GM12865 (cell line): ENCODE measurements at places on chromosomes 1 and 21.
A peak's percentile ranks its signal among the peaks of the same experiment; 100 is the strongest.

- no peak for DNase-seq
These were observed 361.9 kb downstream of the HLX start for GRCh38 chr1:221241157-221241556.

DNA sequence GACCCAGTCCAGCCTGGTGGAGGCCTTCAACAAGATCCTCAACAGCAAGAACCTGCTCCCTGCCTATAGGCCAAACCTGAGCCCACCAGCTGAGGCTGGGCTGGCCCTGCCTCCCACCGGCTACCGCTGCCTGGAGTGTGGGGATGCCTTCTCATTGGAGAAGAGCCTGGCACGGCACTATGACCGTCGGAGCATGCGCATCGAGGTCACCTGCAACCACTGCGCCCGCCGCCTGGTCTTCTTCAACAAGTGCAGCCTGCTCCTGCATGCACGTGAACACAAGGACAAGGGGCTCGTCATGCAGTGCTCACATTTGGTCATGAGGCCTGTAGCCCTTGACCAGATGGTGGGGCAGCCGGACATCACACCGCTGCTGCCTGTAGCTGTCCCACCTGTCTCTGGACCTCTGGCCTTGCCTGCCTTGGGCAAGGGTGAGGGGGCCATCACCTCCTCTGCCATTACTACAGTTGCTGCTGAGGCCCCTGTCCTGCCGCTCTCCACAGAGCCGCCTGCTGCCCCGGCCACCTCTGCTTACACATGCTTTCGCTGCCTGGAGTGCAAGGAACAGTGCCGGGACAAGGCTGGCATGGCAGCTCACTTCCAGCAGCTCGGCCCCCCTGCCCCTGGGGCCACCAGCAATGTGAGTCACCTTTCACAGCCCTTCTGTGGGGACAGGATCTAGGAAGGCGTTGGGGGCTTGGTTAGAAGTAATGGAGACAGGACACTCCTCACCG lies 5.8 kb downstream of the ZNF687 start:
- DNase-seq = no peak

DNA sequence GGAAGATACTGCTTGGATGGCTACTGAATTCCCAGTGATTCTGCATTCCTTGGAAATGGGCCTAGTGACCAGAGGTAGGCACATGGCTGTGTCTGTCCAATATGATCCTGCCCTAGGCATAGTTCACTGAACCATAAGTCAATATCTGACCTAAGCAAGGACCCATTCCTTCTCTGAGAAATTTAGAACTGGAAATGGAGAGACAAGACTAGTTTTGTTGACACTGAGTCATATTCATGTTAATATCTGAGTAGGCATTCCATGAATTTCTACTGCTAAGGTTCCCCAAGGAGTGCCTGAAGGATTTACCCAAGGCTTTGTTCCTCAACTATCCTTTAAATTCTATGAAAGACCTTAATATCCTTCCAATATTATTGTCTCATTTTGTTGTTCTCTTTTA lies 329.8 kb upstream of the BEND5 start:
- DNase-seq = no peak

DNA sequence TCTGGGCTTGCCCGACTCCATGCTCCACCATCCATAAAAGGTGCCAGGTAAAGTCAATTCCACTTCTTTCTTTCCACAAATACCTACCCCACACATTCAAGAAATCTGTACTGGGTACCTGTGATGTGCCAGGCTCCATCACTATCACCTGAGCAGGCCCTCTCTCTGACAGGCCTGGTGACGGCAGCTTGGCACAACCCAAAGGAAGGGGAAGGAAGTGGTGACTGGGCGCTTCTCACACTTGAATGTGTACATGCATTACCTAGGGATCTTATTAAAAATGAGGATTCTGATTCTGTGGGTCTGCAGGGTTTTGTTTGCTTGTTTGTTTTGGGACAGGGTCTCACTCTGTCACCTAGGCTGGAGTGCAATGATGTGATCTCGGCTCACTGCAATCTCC lies 7.5 kb downstream of the HTR1D start:
- no peak for DNase-seq

DNA sequence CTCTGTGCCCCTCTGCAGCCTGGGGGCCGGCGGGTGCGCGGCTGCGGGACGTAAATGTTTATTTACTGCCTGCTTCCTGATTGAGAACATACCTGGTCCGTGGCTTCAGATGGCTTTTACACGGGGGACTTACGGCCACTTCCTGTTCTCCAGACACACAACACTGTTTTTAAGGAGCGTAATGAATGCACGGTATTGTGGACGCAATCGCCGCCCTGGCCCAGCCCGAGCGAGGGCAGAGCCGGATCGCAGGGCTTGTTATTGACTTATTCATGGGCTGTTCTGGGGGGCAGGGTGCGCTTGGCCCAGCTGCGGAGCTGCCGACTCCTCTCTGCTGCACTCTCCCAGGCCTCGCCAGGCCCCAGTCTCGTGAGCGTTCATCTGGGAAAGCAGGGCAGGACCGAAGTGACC lies 52.8 kb upstream of the ACTRT2 start:
- no peak for DNase-seq

- DNase-seq = no peak
These were observed 60.5 kb downstream of the SPATA46 start for GRCh38 chr1:162316187-162316586.

- no peak for DNase-seq
These were observed 5.3 kb downstream of the ATP8B2 start for GRCh38 chr1:154330669-154331068.

GRCh38 chr1:212301580-212301979 lies 16.4 kb downstream of the PPP2R5A start:
- DNase-seq = no peak

DNA sequence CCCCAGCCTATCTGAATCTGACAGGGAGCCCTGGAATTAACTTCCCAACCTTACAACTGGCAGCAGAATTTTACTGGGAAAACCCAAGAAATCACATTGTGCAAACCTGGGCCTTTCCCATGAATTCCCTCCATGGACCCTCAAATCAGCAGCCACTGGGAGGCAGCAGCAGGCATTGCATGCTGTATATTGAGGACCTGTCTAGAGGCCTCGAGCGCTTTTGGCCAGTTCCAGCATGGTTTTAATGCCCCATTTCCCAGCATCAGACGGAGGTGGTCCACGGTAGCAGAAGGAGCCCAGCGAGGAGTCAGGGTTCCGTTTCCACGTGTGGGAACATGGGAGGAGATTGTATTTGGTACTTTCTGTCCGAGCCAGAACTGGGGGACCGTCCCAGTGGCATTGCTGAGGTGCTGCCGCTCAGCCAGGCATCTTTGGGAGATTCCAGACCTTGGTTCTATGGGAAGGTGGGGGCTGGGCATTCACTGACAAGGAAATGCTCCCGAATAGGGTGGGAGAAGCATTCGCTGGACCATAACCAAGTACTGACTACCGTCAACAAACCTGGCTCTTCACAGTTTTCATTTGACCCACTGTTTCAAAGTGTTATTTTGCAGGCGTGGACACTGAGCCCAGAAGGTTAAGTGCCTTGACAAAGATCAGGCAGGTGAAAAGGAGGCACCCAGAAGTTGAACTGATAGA lies 15.9 kb downstream of the BMP8A start:
- no peak for DNase-seq

DNA sequence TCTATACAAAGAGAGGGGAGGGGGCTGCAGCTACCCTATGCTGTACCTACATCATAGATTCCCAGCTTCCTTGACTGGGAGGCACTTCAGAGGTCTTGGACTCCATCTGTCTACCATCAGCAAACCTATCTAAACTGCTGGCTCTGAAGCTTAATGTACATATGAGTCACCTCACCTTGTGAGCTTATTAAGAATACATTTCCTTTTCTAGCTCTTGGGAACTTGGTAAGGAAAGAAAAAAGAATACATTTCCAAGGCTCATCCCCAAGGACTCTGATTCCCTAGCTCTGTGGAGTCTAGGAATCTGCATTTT lies 50.0 kb upstream of the PRELP start:
- DNase-seq = no peak

DNA sequence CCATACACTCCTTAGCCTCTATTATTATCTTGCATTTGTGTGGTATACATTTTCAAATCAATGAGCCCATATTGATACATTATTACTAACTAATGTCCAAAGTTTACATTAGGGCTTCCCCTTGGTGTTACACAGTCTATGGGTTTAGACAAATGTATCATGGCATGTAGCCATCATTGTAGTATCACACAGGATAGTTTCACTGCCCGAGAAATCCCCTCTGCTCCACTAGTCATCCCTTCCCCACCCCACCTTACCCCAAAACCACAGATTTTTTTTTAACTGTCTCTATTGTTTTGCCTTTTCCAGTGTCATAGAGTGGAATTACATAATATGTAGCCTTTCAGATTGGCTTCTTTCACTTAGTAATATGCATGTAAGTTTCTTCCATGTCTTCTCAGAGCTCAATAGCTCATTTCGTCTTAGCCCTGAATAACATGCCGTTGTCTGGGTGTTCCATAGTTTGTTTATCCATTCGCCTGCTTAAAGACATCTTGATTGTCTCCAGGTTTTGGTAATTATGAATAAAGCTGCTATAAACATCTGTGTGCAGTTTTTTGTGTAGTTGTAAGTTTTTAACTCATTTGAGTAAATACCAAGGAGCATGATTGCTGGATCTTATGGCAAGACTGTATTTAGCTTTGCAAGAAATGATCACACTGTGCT lies 86.4 kb upstream of the LYST start:
- DNase-seq = peak; percentile 81

DNA sequence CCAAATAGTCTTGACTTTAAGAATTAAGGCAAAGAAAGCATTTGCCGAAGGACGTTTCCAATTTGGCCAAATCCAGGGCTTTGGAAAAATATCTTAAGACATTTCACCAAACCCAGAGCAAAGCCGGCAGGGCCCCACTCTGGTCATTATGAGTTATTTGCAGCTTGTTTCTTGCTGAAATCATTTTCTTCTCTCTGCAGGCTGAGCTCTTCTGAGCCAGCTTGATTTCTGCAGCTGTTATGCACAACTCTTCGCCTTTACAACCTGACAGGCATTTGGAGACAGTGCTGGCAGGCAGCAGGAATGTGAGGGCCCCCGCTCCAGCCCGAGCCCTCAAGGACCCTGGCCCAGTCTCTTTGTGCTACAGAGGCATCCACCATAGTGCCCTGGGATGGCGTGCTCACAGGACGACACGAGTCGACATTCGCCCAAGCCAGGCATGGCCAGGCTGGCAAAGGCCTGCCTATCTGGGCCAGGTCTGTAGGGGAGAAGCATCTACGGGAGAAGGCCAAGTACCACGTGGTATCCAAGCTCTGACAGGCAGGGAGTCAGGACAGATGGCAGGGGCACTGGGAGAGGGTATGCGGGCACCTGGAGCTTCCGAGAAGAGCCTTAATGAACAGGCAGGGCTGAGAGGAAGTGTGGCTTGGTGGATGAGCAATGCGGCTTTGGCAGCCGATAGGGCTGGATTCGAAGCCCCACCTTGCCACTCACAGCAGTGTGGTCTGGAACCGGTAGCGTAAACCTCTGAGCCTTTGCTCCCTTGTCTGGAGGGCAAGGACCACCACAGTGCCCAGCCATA lies 32.3 kb downstream of the SYF2 start:
- no peak for DNase-seq

GRCh38 chr1:231750818-231751362 lies 124.3 kb downstream of the DISC1 start:
- no peak for DNase-seq

DNA sequence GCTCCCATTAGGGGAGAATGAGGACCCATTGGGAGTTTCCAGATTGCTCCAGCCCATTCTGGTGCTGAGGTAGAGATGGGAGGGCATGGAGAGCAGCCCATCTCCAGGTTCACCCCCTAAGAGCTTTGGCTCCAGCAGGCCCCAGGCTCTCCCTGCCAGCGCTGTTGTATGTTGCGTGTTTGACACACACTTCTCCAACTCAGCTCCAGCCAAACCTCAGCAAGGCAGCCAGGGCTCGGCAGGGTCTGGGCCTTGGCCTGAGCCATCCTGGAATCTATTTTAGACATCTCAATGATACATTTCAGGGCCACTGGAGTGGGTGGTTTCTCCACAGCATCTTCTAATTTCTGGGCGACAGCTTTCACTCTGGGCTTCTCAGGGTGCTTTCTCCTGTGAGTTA lies 117.0 kb downstream of the NAV1 start:
- no peak for DNase-seq

DNA sequence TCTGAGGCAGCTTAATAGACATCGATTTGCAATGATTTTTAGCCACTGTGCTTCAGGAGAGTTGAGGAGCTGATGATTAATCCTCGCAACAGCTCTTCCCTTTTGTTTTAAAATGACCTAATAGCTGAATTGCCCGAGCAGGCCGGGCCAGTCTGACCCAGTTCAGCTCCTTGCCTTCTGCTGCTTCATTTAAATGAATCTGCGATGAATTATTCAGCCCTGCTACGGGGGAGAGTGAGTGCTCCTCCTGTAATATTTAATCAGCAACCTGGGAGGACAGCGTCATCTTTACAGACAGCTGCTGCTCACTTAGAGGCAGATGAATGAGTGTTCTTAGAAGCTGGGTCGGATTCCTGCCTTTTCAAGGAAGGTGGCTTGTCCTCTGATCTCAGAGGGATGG lies 325.1 kb downstream of the CAMTA1 start:
- no peak for DNase-seq

- DNase-seq = no peak
These were observed 26.4 kb upstream of the DARS2 start for GRCh38 chr1:173798078-173798477.

- DNase-seq = no peak
These were observed 89.5 kb downstream of the ZC3H11B start for GRCh38 chr1:219523411-219523810.

GRCh38 chr1:224777180-224777579 lies 152.3 kb upstream of the DNAH14 start:
- DNase-seq = no peak

GRCh38 chr1:6038603-6039002 lies 7.1 kb upstream of the KCNAB2 start:
- DNase-seq = no peak

- DNase-seq = no peak
These were observed 44.5 kb downstream of the PGBD5 start for GRCh38 chr1:230381585-230381984.

DNA sequence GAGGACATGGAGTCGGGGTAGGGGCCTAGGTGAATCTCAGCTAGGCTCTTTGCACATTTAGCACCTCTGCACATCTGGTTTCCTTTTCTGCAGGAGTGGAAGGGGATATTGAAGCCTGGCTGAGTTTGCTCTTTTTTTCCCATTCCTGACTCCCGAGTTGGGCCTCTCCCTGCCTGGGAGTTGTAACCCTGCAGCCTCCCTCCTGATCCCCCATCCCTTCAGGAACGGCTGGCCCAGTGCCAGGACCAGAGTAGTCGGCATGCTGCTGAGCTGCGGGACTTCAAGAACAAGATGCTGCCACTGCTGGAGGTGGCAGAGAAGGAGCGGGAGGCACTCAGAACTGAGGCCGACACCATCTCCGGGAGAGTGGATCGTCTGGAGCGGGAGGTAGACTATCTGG lies 836 bp downstream of the OLFML3 start:
- no peak for DNase-seq

- no peak for DNase-seq
These were observed 91.1 kb downstream of the DMRTB1 start for GRCh38 chr1:53550201-53550741.
